ENCODE measurements at places on chromosomes 2 and 18. TPM values are rescaled to one million over a fixed set of nuclear protein-coding genes. Genes with fewer than 3 reads are reported as not detected.
A peak's percentile ranks its signal among the peaks of the same experiment; 100 is the strongest.

GRCh38 chr18:50096766-50097435 is 98.0 kb downstream of the MYO5B start:
- no peak overlapping the region for H3K27ac ChIP-seq
- DNase-seq = no peak

DNA sequence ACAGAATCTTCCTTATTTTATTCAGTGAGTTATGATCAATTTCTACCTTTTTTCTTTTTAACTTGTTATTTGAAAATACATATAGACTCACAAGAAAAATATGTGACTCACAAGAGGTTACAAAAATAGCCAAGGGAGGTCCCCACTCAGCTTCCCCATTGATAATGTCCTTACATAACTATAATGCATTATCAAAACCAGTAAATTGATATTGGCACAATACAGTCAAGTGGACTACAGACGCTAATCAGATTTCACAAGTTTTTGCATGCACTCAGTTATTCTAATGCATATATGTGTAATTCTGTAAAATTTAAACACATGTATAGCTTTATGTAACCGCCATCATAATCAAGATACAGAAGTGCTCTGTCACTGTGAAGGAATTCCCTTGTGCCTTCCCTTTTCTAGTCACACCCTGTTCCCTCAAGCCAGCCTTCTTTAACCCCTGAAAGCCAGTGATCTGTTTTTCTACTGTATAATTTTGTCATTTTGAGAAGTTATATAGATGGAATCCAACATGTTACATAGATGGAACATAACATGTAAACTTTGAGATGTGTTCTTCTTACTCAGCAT is 118.4 kb downstream of the ALMS1 start:
- DNase-seq = no peak
- no peaks in the 10 kb centered on the region for H3K27me3 ChIP-seq
- H3K4me1 ChIP-seq = no peaks in the 10 kb centered on the region
- no peak overlapping the region for H3K4me3 ChIP-seq

DNA sequence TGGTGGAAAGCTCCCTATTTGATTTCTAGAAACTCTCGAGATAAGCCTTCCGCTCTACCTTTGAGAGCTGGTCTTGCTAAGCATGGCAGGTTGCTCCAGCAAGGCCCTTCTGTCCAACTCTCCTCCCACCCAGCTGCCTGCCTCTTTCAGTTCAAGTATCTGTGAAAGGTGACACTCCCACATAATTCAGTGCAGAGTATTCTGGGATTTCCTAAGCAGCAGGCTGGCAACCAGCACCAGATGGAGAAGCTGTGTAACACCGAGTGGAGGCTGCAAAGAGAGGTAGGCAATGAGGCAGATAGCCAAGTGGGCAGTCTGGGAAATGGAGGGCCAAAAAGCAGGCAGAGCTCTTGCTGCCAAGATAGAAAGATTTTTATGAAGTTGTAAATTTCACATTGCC is 88.4 kb upstream of the CAVIN2 start:
- H3K27ac ChIP-seq = no peak overlapping the region
- H3K4me3 ChIP-seq = no peak overlapping the region
- no peak for DNase-seq
- H3K27me3 ChIP-seq = no peaks in the 10 kb centered on the region
- H3K4me1 ChIP-seq = peaks cover 7% of the 10 kb centered on the region

DNA sequence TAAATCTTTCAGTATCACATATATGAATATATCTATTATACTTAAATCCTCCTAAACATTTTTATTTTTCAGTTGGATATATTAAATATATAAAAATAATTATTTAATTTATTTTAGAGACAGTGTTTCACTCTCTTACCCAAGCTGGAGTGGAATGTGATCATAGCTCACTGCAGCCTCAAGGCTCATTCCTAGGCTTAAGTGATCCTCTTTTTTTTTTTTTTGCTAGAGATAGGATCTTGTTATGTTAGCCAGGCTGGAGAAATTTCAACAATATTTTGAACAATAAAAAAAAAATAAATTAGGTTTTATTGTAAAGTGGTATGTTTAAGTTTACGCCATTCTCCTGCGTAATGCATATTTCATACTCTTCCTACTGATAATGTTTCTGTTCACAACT is 4.2 kb downstream of the SPAST start:
- H3K36me3 ChIP-seq = no peaks in the 10 kb centered on the region
- H3K4me3 ChIP-seq = peak overlapping the region; percentile 51
- H3K27me3 ChIP-seq = no peaks in the 10 kb centered on the region
- no peak overlapping the region for H3K27ac ChIP-seq
- no peak for DNase-seq
- peaks cover 21% of the 10 kb centered on the region for H3K4me1 ChIP-seq

GRCh38 chr2:185757356-185757755 is 18.8 kb downstream of the FSIP2 start:
- H3K36me3 ChIP-seq = peaks cover 5% of the 10 kb centered on the region
- H3K4me3 ChIP-seq = no peak overlapping the region
- H3K27ac ChIP-seq = no peak overlapping the region
- H3K4me1 ChIP-seq = no peaks in the 10 kb centered on the region
- no peak for DNase-seq
- no peaks in the 10 kb centered on the region for H3K27me3 ChIP-seq

GRCh38 chr18:48723837-48724236 is 185.0 kb downstream of the CTIF start:
- no peaks in the 10 kb centered on the region for H3K4me1 ChIP-seq
- no peak for DNase-seq
- no peaks in the 10 kb centered on the region for H3K27me3 ChIP-seq
- H3K36me3 ChIP-seq = peaks cover 21% of the 10 kb centered on the region

- H3K27ac ChIP-seq = peak overlapping the region; percentile 95
- H3K27me3 ChIP-seq = no peaks in the 10 kb centered on the region
- peak; percentile 44 for DNase-seq
- peak overlapping the region; percentile 78 for H3K4me3 ChIP-seq
- peaks cover 65% of the 10 kb centered on the region for H3K4me1 ChIP-seq
Observed at GRCh38 chr2:152453129-152453911, 118.3 kb downstream of the FMNL2 start.

DNA sequence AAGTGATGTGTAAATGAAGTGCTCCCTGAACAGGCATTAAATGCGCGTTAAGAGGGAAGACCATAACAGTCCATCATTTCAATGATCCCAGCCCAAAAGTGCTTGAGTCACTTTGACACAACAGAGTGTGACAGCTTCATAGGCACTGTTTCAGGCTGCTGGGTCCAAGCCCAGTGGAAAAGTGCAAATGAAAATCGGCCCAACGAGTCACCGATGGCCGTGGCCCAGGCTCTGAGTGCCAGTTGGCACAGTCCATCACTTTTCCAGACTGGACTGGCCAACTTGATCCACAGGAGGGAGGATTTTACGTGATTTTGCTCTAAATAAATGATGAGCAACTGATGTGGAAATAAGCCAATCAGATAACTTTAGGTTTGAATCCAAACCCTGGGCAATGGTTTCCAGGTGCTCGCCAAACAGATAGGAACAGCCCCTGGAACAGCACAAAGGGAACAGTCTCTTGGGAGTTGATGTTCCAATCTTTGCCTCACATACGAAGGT is 114.0 kb downstream of the SP3 start:
- H3K27ac ChIP-seq = no peak overlapping the region
- peaks cover 11% of the 10 kb centered on the region for H3K4me1 ChIP-seq

GRCh38 chr18:69725855-69726508 is 221.7 kb downstream of the CD226 start:
- H3K4me1 ChIP-seq = peaks cover 16% of the 10 kb centered on the region
- H3K27ac ChIP-seq = no peak overlapping the region
- H3K4me3 ChIP-seq = no peak overlapping the region
- no peak for DNase-seq
- H3K27me3 ChIP-seq = no peaks in the 10 kb centered on the region

DNA sequence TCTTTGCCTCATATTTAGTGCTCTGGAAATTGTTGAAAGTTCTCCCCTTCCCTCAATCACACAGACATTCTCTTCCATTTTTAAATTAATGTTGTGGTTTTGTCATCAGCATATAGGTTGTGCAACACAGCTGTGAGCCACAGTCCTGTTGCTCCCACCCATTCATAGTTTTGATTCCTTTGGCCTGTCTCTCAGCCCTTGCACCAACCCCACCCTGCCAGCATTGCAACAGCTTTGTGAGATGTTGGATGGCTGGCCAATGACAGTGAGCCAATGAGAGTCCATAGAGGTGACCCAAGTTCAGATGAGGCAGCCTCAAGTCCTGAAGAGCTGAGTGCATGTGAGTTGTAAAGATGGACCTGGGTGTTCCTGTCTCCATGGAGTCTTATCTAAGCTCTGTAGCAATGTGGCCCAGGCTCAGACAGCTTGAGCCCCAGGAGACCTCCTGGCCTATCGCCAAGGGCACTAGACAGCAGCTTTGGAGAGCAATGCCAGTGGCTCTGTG is 775.5 kb downstream of the RNF144A start:
- H3K4me1 ChIP-seq = peaks cover 18% of the 10 kb centered on the region
- H3K27ac ChIP-seq = no peak overlapping the region
- no peaks in the 10 kb centered on the region for H3K27me3 ChIP-seq
- H3K4me3 ChIP-seq = no peak overlapping the region
- H3K36me3 ChIP-seq = no peaks in the 10 kb centered on the region
- no peak for DNase-seq

DNA sequence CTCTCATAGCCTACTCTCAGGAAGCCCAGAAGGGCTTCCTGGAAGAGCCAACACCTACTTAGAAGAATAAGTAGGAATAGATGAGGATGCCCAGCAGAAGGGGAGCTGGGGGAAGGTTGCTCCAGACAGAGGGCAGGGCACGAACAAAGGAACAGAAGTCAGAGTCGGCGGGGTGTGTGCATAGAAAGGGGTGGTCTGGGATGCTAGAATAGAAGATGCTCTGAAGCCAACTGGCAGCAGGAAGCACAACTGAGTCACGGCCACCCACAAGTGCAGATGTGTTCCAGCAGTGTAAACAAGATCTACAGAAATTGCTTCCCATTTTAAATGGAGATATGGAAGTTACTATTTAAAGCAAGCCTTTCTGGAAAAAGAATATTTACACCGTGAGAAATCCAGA is 131.0 kb downstream of the ZNF532 start:
- no peak overlapping the region for H3K27ac ChIP-seq
- peaks cover 25% of the 10 kb centered on the region for H3K4me1 ChIP-seq
- no peaks in the 10 kb centered on the region for H3K36me3 ChIP-seq
- no peak for DNase-seq
- H3K4me3 ChIP-seq = no peak overlapping the region

DNA sequence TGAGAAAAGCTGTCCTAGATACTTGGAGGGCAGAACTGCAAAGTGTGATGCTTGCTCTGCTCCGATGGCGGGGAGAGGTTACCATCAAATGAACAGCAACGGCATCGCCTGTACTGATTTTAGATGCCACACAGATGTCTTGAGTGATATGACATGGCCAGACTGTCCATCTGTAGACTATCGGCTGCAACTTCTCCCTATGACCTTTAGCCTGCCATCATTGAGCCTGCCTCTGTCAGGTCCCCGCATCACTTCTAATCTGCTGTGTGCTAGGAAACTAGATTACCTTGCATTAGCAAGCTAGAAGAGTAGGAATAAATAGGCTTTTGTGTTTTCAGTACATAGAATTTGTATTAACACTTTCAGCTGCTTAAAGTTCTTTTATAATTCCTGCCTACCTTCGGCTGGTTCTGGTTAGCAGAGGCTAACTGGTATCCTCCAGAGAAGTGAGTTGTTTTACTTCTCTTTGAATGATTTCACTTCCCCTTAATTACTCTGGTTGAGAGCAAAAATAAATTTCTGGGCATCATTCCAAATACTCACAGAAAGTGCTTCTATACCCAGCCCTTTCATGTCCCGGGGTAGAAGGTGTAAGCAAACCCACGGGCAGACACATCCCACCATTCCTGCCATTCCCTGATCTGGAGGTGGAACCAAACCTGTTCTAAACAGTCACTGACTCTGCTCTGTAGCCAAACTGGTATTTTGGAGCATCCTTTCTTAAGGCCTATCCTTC is 24.0 kb downstream of the GAREM2 start:
- no peak overlapping the region for H3K4me3 ChIP-seq
- DNase-seq = no peak
- H3K27ac ChIP-seq = no peak overlapping the region
- H3K4me1 ChIP-seq = peaks cover 8% of the 10 kb centered on the region
- H3K27me3 ChIP-seq = no peaks in the 10 kb centered on the region

- peak; percentile 56 for DNase-seq
- H3K27me3 ChIP-seq = peaks cover 3% of the 10 kb centered on the region
- no peak overlapping the region for H3K27ac ChIP-seq
- H3K36me3 ChIP-seq = no peaks in the 10 kb centered on the region
Observed at GRCh38 chr2:198296665-198297308, 492.4 kb downstream of the PLCL1 start.

DNA sequence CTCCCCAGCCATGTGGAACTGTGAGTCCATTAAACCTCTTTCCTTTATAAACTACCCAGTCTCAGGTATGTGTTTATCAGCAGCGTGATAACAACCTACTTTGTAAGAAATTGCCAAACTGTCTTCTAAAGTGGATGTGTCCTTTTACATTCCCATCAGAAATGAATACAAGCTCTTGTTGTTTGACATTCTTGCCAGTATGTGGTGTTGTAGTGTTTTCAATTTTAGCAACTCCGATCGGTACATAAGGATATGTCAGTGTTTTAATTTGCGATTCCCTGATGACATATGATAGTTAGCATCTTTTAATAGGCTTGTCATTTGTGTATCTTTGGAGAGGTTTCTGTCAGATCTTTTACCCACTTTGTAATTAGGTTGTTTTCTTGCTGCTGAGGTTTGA is 1156.3 kb upstream of the CRIM1 start:
- H3K4me1 ChIP-seq = no peaks in the 10 kb centered on the region
- H3K27ac ChIP-seq = no peak overlapping the region
- no peak for DNase-seq
- H3K27me3 ChIP-seq = no peaks in the 10 kb centered on the region
- no peaks in the 10 kb centered on the region for H3K36me3 ChIP-seq

DNA sequence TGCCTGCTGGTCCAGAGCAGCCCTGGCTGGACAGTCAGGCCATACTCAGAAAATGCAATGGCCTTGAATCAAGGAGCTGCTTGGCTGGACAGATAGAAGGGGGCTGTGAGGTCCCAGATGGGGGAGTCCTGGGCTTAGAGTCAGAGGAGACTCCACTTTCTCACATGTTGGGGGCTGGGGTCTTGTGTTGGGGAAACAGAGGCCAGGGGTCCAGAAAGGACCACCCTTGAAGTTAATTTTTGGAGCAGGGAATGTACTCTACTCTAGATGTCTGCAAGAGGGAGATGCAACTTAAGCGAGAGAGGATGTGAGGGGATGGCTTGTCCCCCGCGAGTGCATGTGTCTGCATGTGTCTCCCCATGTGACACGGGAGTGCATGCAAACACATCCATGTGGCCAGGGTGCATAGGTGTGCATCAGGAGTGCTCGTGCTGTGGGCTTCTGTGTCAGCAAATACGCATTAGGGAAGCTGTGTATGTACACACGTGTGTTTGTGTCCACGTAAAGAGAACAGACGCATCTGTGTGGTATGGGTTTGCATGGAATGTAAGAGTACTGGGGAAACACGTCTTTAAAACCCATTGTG is 303.2 kb downstream of the MYCN start:
- H3K27ac ChIP-seq = peak overlapping the region; percentile 68
- no peak for DNase-seq
- H3K4me1 ChIP-seq = peaks cover 67% of the 10 kb centered on the region
- H3K4me3 ChIP-seq = no peak overlapping the region
- no peaks in the 10 kb centered on the region for H3K36me3 ChIP-seq

- no peak overlapping the region for H3K4me3 ChIP-seq
- no peak for DNase-seq
Observed at GRCh38 chr2:3730646-3731045, 27.3 kb downstream of the DCDC2C start.

The FOXD4L1 gene
- total RNA-seq = 0.52 TPM

The SLC11A1 gene
- total RNA-seq = 0.09 TPM

The OTOF gene
- 0.19 TPM for total RNA-seq

The OTX1 gene
- 12.4 TPM for total RNA-seq

The CNNM4 gene
- 11.8 TPM for total RNA-seq

The LOXL3 gene
- total RNA-seq = 28.3 TPM

The CROCC2 gene
- not detected for total RNA-seq

The KCNIP3 gene
- 2.9 TPM for total RNA-seq

The IER3IP1 gene
- 14.2 TPM for total RNA-seq

The ZNF519 gene
- 40.5 TPM for total RNA-seq

The CFC1 gene
- not detected for total RNA-seq

Data from neural crest cell (in vitro differentiated cells).